ENCODE measurements at places on chromosomes 2 and 18.

- peak; percentile 86 for DNase-seq
Measured at GRCh38 chr2:68365087-68365486, at the start of gene PLEK. TSS of gene PLEK (plus strand) at chr2:68365282. CDS start at chr2:68365352, 70 bp downstream.

DNA sequence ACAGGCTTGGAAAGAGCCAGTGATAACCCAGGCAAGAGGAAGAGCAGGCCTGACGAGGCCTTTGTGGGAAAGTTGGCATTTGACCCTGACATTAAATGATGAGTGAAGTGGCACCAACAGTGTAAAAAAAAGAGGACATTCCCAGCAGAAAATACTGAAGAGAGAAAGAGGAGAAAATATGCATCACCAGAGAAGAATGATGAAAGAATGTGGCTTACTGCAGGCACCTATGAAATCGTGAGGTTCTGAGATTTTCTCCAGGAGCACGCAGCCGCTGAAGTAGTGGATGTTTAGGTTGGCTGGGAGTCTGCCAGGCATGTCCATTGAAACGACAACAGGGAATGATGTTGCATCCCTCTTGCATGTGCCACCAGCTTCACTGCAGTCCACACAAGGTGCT lies 13.8 kb downstream of the EHD3 start:
- peak; percentile 25 for DNase-seq

DNA sequence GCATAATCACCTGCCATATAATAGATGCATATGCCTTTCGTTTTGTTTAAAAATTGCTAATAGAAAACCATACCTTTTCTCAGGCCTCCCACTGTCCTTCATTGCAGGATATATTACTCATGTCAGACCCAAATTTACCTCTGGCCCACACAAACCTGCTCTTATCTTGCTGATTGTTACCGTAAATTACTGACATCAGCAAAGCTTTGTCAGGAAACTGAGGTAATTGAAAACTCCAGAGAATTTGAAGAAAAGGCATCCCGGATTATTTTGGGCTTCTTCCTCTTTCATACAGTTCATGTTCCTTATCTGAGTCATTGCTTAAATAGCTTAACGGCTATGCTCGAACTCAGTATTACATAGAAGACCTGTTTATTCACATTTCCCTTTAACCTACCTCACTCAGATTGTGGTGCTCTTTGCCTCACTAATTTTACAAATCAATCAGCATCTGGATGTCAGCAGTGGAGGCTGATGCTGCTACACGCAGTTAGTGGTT lies 145.7 kb downstream of the ZEB2 start:
- DNase-seq: no peak

GRCh38 chr2:8479298-8479697 lies 202.6 kb upstream of the ID2 start:
- DNase-seq: no peak

GRCh38 chr2:156883804-156884203 lies 373.7 kb upstream of the GALNT5 start:
- no peak for DNase-seq

Measured in posterior vena cava (tissue), 2 donors.